Large intestine (tissue), 12 donors: ENCODE measurements at places on chromosomes 7 and 10. TPM values are rescaled to one million over a fixed set of nuclear protein-coding genes. Genes with fewer than 3 reads are reported as not detected.
A peak's percentile ranks its signal among the peaks of the same experiment; 100 is the strongest.

- DNase-seq = peak; percentile 58
Measured at GRCh38 chr7:134710854-134711624, 64.4 kb downstream of the BPGM start.

GRCh38 chr7:46352004-46352954 lies 431.2 kb upstream of the IGFBP3 start:
- peak; percentile 24 for DNase-seq

Gene GIMAP5
- polyA plus RNA-seq = 9.0 TPM

- no peak for DNase-seq
Measured at GRCh38 chr7:40698214-40698920, 563.6 kb downstream of the SUGCT start.

Gene DMBT1
- 198 TPM for polyA plus RNA-seq

GRCh38 chr7:136877990-136878389 lies 9.5 kb downstream of the CHRM2 start:
- no peak for DNase-seq

Gene BAG3
- 12.3 TPM for polyA plus RNA-seq

- DNase-seq = no peak
Measured at GRCh38 chr7:111223802-111224253, 132.9 kb downstream of the LRRN3 start.

Gene CHST3
- polyA plus RNA-seq = 4.7 TPM

DNA sequence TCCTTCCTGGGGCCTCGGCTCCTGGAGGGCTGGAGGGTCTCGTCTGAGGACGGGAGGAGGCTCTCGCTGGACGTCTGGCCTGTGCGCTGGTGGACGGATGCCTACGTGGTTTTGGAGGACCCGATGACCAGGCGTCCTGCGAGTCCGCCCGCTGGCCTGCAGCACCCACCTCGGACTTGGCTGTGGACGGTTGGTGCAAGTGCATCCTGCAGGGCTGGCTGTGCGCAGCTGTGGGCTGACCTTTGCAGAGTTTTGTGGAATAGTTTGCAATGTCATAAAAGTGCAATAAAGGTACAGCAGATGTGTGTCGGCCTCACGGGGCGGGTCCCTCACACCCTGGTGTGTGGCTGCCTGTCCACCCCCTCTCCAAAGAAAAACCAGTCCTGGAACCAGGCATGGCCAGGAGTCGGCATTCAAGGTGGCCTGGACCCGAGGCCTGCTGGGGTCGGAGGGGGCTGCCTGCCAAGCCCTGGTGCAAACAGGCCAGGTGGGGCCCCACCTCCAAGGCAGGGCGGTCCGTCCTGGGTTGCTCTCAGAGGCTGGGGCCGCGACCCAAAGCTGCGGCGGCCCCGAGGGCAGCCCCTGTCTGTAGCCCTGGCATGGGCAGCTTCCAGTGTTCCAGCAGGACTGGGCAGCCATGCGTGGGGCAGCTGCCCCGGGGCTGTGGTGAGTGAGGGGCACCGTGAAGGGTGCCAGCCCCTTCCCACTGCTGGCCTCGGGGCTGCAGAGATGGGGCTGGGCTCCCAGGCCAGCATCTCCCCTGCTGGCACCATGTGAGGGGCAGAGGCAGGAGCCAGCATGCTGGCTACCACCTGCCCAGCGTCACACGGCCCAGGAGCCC lies 29.3 kb upstream of the FOXL3 start:
- no peak for DNase-seq

Gene GPER1
- 1.1 TPM for polyA plus RNA-seq

DNA sequence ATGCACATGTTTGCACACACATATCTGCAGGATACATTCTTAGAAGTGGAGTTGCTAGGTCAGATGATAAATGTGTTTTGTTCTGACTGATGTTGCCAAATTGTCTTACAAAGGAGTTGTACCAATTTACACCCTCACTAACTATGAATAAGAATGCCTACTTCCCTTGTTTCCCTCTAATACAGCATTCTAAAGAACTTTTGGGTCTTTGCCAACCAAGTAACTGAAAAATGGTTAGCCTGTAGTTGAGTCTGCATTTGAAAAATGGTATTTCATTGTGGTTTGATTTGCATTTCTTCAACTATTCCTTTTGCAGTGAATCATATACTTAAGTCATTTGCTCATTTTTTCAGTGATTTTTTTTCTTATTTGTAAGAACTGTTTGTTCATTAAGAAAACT lies 48.4 kb downstream of the TMEM26 start:
- DNase-seq = no peak

- DNase-seq = no peak
Measured at GRCh38 chr10:119378737-119379067, 163.8 kb downstream of the RGS10 start.

- DNase-seq = no peak
Measured at GRCh38 chr10:115706488-115707076, 566.4 kb downstream of the GFRA1 start.

DNA sequence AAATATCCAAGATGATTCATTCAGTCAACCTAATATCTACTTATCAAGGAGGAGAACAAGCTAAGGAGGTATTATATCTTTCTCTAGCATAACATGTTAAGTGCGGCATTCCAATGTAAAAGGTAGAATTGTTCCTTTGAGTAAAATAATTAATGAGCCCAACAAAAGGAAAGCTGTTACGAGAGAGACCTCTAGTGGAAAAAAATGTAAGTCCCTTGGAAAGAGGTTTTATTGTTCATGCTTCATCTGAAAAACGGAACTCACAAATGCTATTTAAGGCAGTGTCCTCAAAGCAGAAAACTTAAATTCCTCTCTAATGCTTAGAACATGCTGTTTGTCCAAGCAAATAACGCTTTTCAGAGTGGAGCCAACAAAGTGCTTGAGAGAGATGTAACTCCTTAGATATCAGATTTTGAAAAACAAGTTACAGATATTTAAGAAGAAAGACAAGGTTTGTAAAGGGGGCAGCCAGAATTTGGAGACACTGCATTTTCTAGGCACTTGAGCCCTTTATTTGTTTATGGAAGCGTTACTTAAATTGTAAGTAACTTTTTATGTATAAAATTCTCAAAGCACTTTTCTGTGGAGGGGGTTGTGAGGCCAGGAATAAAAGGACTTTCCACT lies 119.9 kb downstream of the TFEC start:
- peak; percentile 6 for DNase-seq

GRCh38 chr7:128742206-128742605 lies 3.0 kb downstream of the CALU start:
- DNase-seq = no peak

Gene TRIM50
- 0.42 TPM for polyA plus RNA-seq

DNA sequence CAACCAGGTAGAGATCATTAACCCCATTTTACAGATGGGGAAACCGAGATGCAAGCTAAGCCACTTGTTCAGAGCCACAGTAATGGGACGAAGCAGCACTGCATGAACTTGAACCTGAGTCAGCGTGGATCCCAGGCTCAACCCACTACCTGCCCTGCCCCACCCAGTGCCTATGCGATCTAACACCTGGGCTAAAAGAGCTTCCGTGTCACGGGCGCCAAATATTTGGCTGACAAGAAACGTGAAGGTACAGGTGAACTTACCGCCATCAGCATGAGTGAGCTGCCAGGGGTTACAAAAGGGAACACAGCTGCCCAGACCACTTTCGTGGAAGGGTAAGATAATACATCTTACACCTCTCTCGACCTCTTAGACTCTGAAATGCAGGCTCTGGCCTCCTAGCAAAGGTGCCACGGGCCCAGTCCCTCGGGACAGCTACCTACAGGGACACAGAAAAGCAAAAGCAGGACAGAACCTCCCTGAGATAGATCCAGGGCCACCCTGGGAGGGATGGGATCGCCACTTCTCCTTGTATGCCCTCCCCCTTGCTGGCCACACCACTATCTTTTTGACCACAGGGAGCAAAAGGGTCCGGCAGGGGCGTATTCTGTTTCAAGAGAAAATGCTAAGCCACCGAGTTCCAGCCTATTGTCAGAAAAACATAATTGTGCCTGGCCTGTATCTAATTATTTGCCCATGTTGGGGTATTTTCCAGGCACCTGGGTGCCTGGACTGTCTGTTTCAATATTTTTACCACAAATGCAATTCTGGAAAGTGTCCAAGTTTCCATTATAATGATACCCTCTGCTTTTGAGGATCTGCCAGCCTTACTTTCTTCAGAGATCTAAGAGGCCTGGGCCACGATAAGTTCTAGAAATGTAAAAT lies 6.4 kb downstream of the CHST15 start:
- no peak for DNase-seq

Gene GNG11
- 16.4 TPM for polyA plus RNA-seq

DNA sequence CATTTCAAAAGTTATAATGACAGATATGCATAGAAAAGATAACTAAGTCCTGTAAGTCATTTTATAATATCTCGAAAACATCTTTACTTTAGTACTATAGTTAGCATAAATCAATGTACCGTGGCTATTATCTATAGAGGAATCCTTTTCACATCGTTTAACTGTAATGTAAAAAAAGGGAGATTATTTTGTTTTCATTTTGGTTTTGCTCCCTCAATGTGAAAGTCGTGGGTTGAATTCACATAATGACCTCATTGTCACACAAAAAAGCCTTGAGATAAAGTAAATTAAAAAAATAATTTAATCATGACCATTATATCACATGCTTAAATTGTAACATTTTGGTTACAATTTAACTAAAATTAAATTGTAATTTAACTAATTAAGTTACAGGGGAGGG lies 560.5 kb upstream of the POT1 start:
- DNase-seq = no peak

Gene CAMK2B
- polyA plus RNA-seq = 4.4 TPM

Gene OPN1SW
- polyA plus RNA-seq = 0.18 TPM

DNA sequence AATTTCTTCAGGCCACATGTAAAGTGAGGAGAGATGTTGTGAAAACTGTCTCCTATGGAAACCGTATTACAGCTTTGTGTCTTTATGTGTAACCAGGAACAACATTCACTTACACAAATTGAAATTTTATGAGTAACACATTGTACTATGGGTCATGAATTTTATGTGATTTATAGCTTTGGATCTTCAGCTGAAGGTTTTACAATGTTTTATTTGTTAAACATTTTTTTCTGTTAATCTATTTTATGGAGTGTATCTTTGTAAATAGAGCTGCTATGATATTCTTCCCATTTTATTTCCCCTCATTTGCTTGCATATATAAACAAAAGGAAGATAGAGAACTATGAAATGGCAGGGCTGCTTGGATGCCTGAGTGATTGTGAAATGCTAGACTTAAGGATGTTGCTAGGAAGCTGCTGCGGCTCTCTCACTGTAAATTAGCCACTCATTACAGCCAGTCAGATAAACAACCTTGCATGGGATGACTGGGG lies 104.5 kb upstream of the PCLO start:
- DNase-seq = no peak

- no peak for DNase-seq
Measured at GRCh38 chr10:12975266-12975665, 26.2 kb downstream of the CCDC3 start.

GRCh38 chr7:75993689-75994387 lies 557 bp downstream of the TMEM120A start:
- peak; percentile 72 for DNase-seq

Gene FBXL13
- polyA plus RNA-seq = 0.70 TPM

DNA sequence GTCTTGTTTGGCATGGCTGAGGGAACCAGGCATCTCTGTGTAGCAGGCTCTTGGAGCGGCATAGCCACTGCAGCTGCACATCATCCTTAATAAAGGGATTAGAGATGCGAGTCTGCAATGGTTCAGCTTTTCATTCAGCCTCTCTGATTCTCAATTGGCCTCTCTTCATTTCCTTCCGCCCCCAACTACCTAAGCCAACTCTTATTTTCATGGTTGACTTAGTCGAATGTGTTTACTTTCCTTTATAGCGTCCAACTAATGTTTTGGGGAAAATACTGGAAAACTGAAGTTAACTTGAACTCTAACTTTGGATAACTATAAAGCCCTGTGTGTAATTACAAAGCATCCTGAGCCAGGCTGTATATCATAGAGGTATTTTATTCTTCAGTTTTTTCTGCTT lies 202.2 kb upstream of the KIAA1217 start:
- no peak for DNase-seq

GRCh38 chr10:90960355-90960814 lies 39.5 kb upstream of the ANKRD1 start:
- no peak for DNase-seq

Gene TAS2R5
- polyA plus RNA-seq = 6.6 TPM

DNA sequence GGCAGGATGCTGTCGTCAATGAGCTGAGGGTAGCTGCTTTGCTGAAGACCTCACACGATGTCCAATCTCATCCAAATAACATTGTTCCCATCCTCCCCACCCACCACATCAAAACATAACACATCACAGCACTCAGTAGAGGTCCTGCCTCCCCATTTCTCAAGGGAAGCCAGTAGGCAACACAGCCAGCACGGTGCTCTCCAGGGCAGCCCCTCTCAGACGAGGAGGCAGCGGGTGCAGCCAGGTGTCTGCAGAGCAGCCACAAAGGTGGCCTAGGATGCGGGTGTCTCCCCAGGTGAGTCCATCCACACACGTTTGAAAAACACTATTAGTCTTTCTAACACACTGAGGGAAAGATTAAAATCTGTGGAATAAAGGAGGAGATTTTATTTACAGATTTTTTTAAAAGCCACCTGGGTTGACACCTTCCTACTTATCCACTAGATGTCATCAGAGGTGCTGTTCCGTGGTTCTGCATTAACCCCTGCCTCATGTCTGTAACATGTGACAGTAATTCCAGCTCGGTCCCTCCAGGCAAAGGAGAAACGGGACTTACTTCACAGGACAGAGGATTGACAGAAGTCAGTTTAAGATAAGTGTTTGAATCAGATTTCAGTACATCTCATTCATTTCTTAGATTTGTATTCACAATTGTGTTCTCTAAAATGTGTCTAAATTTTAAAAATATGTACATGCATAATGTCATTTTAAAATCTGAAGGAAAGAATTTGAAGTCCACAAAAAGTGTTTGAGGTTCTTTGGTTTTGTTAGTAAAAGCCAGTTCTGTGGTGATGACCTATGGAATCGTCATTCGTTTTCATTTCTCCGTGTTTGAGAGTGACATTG lies 68.0 kb downstream of the LANCL2 start:
- peak; percentile 44 for DNase-seq

Gene DRGX
- 0.78 TPM for polyA plus RNA-seq

GRCh38 chr7:17392846-17393245 lies 94.4 kb downstream of the AHR start:
- no peak for DNase-seq

Gene SPOCK2
- 17.4 TPM for polyA plus RNA-seq

DNA sequence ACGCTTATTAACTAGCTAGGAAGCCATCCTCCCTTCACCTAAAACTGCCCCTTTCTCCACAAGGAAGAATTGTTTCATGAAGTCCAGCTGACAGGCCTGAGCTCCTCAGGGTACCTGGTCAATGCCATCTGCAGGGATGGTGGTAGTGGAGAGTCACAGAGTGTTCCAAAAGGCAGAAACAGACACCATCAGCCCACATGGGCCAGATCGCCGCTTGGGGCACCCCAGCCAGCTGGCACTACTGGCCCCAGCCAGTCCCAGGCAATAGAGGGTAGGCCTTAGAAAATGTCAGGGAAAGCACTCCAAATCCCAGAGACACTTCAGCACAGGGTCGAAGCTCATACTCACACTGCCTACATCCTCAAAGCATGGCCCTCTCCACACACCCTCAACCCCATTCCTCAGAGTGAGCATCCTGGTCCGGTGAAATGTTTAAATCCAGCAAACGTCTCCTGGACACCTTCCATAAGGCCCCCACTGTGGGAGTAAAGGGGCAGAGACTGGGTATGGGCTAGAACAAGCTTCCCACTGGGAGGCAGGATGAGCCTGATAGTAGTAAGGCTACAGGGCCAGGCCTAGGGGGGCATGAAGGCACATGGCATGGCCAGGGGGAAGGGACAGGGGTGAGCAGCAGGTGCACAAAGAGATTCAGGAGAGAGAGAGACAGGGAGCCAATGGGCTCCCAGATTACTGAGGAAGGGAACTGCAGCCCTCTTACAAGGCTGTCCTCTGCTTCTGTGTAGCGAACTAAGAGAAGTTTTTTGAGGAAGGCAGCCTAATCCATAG lies 1.9 kb downstream of the LRRC20 start:
- no peak for DNase-seq
